ENCODE measurements at places on chromosomes 6 and 20.

DNA sequence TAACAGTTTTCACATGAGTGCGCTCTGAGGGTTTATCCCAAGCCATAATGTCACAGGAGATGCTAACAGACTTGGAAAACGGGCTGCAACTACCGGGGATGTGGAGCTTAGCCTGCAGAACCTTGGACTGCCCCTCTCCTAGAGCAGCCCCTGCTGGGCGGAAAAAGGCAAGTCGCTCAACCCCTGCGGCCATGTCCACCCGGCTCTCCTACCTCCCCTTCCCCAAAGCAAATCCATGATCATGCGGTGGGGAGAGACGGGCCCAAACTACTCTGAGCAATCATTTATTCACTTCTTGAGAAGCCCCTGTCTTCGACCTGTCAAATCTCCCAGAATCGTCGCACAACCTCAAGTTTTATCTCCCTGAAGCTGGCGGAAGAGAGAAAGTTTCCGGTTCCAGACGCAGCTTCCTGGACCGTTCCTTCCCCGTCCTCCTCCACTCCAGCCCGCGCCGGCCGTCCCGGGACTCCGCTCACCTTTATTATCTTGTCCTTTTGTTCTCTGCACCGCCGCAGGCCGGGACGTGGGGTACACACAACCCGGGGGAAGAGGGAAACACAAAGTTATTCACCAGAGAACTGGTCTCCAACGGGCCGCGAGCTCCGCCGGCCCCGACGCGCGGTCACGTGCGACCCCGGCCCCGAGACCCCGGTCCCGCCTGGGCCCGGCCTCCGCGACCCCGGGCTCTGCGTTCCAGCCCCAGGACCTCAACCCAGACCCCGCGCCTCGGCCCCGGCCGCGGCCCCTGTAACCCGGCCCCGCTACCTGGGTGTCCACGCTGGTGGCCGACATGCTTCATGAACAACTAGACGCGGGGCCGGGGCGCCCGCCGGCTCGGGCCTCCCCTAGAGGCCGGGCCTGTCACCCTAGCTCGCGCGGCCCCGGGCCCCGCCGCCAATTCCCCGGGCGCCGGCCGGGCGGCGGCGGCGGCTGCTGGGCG is 560 bp downstream of the YTHDF1 start:
- no peak for DNase-seq

DNA sequence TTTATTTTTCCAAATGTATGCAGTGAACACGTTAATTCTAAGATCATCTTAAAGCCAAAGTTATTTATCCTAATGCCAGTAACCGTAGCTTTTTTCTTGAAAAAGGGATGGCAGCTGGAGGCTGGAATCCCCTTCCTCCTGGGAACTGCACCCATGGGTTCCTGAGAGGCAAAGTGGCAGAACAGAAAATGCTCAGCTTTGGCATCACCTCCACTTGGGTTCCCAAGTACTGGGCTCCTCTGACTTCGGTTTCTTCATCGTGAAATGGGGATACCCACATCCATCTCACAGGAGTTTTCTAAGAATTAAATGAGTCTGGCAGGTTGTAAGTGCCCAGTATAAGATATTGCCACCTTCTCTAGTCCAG is 6.2 kb upstream of the DDX43 start:
- DNase-seq: no peak

DNA sequence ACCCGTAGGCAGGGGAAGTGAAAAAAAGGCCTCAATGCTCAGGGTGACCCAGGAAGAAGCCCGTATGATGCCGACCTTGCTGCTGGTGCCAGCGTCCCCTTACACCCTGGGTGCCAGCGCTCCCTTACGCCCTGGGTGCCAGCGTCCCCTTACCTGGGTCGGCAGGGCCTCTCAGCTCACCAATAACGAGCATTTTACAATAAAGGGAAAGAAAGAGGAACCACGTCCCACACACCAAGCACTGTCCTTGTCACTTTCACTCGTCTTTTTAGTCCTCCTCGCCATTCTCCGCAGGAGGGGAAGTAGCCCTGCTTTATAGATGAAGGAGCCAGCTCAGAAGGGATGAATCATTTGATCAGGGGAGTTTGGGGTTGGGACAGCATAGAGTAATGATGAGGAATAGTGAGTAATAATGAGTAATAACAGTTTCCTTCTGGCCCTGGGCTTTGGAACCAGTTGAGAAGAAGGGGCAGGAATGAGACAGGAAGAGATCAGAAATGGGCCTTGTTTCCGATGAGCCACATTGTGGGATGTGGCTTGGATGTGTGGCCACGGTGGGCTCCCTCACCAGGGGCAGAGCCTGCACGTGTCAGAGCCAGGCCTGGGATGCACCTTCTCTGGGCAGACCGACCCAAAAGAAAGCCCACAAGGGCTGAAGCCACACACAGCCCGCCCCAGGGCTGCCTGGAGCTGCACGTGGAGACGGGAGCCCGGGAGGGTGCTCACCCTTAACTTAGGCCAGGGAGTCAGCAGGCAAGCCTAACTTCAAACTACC is 75.7 kb downstream of the SYNJ2 start:
- DNase-seq: no peak

DNA sequence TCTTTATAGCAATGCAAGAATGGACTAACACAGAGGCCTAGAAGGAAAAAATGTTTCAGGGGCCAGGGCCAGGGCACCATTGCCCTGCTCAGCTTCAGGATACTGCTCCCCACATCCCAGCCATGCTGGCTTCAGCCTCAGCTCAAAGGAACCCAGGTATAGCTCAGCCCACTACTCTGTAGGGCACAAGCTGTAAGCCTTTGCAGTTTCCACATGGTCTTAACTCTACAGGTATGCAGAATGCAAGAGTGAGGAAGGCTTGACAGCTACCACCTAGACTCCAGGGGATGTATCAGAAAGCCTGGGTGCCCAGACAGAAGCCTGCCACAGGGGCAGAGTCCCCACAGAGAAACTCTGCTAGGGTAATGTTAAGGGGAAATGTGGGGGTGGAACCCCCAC is 10.5 kb upstream of the TTK start:
- DNase-seq: no peak

DNA sequence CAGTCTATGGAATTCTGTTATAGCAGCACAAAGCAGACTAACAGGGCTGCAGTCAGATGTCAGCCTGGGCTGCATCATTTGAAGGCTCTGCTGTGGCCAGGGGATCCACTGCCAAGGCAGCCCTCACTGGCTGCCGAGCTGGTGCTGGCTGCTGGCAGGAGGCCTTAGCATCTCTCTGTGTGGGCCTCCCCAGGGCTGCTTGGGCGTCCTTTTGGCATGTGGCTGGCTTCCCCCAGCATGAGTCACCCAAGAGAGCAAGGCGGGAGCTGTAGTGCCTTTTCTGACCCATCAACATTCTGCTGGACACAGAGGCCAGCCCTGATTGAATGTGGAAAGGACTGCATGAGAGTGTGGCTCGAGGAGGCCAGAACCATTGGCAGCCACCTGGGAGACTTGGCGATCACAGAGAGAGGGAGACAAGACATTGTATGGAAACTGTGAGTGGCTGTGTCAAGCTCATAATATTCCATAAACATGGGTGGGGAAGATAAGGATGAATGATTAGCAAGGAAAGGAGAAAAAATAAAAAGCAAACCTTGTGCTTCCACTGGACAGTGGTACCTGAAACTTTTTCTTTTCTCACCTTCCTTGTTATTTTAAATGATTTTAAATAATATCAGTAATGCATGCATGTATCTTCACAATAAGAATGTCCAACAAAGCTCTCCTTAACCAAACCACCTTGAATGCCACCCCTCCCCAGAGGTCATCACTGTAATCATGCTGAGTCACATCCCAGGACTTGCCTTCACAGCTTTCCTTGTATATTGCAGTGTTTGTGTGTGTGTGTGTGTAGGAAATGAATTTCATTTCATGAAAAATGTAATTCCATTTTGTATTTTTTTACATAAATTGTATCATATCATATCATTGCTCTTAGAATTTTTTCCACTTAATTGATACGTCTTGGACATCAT is 55.0 kb upstream of the VSX1 start:
- no peak for DNase-seq

DNA sequence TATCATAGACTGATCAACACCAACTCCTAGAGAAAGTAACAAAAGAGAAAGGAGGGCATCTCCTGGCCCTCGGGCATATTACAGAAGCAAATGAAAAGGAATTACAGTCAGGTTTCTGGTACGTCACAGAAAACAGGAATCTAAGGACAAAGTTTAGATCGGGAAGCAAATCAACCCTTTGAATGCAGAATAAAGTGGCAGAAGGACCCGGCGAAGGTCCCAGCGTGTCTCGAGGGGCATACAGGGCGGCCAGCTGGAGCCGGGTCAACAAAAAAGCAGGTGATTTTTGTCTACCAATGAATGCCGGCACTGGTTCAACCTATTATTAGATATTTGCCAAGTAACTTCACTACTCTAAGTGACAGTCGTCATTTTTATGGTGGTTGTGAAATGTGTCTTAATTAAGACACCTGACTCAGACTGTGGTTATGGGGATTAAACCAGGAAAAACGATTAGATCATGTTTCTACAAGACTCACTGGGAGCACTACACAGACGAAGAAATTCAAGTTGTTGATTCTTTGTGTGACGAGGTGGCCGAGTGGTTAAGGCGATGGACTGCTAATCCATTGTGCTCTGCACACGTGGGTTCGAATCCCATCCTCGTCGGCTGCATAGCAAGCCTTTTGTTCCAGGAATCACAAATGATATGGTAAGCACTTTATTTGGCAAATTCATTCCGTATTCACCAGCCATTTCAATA is 12.4 kb upstream of the ZSCAN9 start:
- DNase-seq: no peak

DNA sequence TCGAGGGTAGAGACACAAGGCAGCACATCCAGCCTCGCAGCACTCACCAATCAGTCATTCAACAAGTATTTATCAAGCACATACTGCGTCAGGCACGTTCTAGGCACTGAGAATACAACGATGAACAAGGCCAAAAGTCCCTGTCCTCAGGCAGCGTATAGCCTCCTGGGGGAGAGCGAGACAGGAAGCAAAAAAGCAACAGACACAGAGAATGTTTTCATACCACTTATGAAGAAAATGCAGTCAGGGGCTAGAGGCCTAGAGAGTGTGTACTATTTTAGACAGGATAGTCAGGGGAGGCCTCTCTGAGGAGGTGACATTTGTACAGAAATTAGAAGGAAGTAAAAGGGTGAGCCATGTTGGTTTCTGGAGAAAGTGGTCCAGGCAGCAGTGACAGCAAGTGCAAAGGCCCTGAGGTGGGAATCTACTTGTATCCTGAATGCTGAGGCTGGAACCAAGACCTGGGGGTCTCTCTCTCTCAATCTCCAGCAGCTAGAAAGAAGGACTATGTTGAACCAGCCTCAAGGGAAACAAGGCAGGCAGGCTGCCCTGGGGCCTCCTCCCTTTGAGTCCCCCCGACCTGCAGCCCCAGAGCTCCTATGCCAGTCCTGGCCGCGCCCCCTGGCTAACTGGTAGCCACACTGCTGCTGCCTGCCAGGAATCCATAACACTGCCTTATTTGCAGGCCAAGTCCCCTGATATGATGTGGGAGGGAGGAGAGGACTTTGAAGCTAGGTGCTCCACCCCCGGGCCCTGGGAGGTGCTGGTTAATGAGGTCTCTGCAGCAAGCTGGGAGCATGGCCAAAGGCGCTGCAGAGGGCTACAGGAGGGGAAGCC is 151.2 kb downstream of the GRM4 start:
- DNase-seq: no peak

DNA sequence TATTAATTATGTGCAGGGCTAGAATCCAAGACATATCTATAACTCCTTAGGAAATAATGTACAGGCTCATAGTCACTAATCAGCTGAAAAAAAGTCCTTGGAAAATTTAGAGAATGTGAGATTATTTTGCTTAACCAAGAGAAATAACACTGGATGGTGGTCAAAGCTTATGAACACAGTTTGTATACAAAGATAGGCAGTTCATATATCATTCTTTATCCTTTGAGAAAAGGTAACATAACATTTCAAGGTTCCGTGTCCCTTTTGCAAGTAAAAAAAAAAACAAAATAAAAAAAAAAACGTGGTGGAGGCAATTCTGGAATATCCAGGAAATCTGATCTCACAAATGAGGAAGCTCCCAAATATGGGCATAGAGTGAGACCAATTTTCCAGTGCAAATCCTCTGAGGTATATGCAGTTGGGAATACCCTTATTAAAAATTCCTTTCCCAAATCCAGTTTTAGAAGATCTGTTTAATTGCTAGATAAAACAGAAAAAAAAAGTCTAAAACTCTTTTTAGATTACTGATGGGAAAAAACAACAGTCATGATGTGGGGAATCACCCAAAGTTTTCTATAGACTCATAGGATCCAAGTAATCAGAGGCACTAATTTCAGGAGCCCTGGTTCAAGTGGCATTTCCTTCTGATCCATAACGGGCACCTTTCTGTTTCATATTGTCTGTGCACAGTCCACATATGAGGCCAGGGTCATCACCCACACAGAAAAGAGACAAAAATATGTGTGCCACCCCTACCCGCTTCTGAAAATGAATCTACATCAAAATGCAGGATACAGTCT is 17.7 kb upstream of the TNFAIP3 start:
- no peak for DNase-seq

- no peak for DNase-seq
Measured at GRCh38 chr6:137496909-137497720, 2.9 kb upstream of the OLIG3 start.

DNA sequence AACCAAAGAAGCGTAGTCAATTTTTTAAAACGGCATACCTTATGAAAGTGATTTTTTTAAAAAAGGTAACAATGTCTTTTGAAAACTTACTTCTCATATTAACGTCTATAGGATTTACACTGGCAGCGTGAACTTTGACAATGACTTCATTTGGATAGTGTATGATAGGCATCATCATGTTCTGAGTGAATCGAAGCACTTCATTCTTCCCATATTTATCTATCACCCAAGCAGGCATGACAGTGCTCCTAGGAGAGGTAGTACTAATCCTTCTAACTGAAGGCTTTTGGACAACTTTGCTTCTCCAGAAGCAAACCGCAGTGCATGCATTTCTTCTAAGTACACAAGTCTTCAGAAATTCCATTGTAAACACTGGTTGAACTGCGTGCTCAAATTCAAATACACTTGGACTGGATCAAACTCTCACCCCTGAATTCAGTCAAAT is 618 bp downstream of the RTN4IP1 start:
- no peak for DNase-seq

DNA sequence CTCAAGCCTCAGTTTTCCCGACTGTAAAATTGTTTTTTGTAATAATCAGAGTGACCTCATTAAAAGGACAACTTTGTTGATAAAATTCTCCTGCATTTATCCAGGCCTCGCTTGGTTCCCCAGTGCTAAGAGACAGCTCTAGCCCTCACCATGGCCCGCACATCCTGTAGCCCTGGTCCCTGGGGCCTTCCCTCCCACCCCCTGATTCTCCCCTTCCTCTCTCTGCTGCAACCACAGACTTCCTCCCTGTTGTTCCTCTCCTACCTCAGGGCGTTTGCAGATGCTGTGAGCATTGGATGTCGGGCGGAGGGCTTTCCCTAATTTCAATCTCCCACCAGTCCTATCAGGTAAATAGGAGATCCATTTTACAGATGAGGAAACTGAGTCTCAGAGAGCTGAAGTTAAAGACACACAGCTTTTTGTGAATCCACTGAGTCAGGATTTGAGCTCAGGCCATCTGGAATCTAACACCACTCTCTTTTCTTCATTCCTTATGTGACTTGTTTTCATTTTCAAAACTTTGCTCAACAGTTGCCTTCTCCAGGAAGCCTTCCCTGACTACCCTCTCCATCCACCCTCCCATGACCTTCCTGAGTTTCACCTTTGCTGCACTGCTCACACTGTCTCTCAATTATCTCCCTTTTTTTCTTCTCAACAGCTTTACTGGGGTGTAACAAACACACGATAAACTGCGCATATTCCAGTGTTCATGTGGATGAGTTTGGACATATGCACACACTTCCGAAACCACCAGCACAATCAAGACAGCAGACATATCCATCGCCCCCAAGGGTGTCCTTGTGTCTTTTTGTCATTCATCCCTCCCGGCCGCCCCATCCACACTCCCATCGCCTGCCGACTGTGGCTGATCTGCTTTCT is 107.1 kb downstream of the CEBPB start:
- no peak for DNase-seq

All from NCI-H2107 (cell line).